ENCODE measurements at places on chromosomes 5 and 9.

DNA sequence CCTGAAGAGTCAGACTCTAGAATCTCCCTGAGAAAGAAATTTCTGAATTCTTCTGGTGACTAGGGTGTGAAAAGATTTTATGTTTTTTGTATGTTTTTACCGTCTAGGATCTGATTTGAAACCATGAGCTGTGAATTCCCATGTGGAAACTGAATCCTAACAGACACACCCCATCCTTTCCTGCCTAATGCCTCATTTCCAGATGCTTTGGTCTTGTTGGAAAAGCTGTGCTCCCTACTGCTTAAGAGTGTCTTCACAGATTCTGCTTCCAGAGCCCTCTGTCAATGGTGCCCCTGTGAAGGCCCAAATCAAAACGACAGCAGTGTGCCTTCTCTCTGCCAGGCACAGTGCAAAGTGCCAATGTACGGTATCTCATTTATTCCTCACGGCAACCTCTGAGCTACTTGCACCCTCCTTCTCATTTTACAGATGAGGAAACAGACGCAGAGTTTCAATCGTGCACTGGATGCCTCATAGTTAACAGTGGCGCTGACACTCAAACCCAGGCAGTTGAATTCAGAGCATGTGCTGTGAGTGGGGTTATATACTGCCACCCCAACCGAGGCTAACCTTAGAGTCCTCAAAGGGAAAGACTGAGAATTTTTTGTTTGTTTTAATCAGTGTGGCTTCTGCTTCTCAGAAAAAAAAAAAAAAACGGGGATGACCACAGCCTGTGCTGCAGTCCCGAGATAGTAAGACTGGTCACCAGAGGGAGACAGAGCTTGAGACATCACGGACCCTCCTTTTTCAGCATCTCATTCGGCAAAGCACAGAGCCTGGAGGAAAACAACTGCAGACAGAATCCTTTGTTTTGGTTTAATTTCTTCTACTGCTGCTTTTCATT lies 188.4 kb downstream of the SNCAIP start:
- no peak for DNase-seq

GRCh38 chr9:129762985-129763926 lies 10.4 kb upstream of the PTGES start:
- no peak for DNase-seq

DNA sequence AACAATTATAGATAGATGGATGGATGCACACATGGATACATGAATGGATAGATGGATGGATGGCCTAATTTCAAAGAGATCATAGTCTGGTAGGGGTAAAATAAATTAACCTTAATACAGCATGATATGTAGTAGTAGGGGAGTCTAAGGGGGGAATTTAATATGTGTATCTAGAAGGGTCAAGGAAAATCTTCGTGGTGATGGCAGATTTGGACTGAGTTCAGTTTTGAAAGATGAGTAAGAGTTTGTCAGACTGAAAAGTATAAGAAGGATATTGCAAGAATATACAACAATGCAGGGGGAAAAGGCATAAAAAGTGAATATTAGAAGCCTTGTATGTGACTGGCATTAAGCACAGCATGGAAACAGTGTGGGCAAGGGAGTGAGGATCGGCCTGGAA lies 98.7 kb downstream of the ZNF462 start:
- no peak for DNase-seq

DNA sequence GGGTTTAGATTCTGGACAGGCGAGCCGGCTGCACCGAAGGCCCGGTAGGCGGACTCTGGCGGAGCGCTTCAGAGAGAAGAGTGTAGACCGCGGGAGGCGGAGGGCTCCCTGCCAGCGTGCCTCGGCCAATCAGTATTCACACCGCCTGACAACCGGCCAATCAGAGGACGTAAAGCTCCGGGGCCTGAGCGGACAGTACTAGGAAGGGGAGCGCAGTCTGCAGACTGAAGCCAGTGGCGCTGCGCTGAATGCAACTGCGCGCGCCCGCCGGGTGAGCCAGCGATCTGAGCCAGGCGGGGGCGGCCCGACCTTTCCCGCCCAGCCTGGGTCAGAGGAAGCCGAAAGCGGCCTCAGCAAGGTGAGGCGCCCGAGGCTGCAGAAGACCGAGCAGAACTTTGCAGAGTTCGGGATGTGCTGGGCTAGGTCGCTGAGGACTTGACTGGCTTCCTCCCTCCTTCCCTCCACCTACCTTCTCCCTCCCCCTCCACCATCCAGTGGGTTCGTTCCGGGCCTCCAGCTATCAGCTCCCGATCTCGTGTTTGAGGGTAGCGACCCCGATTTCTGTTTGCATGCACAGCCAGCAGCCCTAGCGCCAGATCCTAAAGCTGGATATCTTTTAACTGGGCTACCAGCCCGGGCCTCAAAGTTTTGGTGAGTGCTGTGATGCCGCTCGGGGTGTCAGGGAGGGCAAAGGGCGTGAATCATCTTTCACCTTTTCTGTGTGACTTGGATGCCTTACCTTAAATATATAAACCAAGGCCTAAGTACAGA lies at the start of gene DMRT2:
DMRT2 (plus strand) TSS at position 233 of the 771 bp plus-strand sequence. CDS start 1,257 bp downstream, outside the sequence.
- DNase-seq = peak; percentile 22

- DNase-seq = no peak
These were observed 111.5 kb upstream of the ZNF366 start for GRCh38 chr5:72618708-72619107.

DNA sequence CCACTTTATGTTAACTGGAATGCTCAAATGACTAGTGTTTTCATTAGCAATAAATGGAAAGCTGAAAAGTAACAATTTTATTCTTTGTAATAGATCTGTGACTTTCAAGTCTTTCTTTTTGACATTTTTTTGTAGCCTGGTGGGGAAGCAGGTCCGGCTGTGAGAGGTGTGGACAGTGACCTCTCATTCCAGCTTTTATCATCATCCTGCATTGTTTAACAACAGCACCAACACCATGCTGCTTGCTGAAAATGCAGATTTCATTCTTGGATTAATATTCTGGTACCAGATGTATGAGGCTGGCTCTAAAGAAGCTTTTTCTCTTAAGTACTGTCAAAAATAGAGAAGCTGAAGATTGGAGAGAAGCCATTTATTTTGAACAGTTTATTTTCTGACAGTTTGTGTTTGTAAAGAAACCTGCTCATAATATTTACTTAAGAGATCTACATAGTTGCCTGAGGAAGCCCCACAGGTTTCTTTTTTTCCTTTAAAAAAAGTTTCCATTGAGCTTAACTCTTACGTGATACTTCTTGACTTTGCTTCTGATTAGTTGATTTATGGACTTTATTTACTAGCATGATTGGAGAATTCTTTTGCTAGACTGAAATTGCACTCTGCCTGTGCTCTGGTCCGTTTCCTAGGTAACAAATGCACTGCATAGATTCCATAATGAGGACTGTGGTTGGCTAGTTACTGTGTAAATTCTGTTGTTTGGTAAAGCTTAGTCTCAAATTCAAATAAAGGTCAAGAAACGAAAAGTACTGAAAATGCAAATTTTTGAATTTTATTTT lies 3.4 kb downstream of the KIAA1958 start:
- no peak for DNase-seq

DNA sequence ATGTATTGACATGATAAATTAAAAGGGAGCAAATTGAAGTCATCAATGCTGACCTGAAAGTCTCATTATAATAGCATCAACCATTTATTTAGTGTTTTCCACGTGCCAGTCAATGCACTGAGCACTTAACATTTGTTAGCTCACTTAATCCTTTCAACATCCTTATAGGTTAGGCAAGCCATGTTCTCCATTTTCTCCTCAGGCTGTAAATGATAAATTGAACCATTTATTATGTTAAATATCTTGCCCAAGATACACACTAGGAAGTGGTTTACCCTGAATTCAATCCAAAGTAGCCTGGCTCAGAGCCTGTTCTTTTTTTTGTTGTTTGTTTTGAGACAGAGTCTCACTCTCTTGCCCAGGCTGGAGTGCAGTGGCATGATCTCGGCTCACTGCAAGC lies 25.0 kb upstream of the SNX2 start:
- DNase-seq = no peak

GRCh38 chr5:42908086-42908485 lies 96.4 kb upstream of the SELENOP start:
- DNase-seq = no peak

GRCh38 chr5:67361932-67362729 lies 165.5 kb upstream of the CD180 start:
- DNase-seq = no peak

- no peak for DNase-seq
These were observed 110.9 kb upstream of the LPAR1 start for GRCh38 chr9:111149018-111149759.

- DNase-seq = no peak
These were observed 44.4 kb downstream of the RAD50 start for GRCh38 chr5:132601071-132601728.

DNA sequence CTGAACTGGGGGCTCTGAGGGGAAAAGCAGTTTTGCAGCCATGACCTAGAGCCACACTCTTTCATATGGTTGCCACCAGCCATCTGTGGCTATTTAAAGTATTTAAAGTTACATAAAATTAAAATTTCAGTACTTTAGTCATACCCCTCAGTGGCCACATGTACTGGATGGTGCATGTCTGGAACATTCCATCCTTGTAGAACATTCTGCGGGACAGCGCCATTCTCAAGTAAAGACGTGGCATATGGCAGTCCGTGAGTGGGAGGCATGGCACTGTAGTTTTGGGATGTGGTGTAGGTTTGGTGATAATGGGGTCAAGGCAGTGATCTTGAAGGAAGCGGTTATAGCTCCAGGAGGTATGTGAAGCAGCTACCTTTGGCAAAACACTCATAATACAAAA lies 61.4 kb upstream of the NFIL3 start:
- no peak for DNase-seq

DNA sequence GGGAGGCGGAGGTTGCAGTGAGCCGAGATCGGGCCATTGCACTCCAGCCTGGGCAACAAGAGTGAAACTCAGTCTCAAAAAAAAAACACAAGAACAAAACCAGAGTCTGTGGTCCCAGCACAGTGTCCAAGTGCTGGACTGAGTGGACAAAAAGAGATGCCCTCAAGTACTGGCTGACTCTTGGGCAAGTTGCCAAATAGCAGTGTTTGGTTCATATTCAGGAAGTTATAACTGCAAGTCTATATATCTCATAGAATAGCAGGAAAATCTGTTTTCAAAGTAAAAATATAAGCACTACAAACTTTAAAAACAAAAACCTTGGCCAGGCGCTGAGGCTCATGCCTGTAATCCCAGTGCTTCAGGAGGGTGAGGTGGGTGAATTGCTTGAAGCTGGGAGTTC lies 7.3 kb downstream of the HABP4 start:
- no peak for DNase-seq

DNA sequence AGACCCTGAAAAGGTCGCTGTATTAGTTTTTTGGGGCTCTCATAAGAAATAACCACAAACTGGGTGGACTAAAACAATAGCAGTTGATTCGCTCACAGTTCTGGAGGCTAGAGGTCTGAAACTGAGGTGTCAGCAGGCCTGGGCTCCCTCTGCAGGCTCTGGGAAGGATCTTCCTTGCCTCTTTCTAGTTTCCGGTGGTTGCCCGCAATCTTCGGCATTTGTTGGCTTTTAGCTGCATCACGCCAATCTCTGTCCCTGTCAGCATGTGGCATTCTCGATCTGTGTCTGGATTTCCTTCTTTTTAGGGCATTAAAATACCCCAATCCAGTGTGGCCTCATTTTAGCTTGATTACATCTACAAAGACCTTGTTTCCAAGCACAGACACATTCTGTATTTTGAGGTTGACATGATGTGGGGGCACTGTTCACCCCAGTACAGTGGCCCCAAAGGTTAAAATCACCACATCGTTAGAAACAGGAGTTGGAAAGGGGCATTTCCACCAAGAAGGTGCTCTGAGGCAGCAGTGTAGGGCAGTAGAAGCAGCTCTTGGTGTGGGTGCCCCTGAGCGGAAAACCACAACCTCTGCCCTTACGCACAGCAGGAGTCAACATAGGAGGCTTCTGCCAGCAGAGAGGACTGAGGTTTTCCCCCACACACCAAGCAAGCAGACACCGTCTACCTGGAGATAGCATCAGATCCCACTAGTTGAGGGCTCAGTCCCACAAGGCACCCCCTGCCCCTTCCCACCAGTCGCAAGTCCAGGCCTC lies 13.5 kb downstream of the ZNF79 start:
- DNase-seq = no peak

GRCh38 chr5:17090839-17091238 lies 126.6 kb upstream of the BASP1 start:
- no peak for DNase-seq

DNA sequence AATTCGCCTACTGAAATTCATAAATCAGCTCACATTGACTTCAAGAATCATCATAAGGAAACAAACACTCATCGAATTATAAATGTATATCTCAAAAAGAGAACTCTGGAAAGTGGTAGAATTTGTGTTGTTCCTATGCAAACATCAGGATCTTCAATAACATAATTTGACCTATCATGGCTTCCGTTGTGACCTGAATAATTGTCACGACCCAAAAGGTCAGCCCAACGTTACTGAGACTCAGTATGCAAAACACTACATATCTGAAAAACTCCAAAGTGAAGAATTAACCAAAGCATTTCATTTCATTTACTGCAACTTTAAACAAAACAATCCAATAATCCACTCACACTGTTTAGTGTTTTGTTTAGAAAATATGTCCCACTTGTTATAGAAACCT lies 1.2 kb downstream of the RAPGEF6 start:
- DNase-seq = no peak

GRCh38 chr9:78954286-78954685 lies 617.5 kb upstream of the TLE4 start:
- no peak for DNase-seq

DNA sequence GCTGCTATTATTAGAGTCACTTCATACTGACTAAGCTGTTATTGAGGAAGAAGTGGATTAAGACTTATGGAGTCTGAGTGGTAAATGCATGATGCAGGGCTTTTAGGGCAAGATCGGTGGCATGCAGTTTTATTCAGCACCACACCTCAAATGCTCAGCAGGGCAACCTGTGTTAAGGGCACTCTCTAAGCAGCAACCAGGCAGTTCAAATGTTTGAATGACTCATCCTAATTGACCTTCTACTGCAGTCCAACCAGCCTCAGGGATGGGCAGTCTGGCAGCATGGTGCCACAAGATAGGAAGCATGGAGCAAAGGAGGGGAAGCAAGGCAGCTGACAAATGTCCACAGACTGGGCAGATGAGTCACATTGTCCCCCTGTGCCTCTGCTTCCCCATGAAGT lies 80.2 kb upstream of the MIER3 start:
- DNase-seq = no peak

- DNase-seq = no peak
These were observed 57.1 kb downstream of the COL23A1 start for GRCh38 chr5:178533136-178533535.

DNA sequence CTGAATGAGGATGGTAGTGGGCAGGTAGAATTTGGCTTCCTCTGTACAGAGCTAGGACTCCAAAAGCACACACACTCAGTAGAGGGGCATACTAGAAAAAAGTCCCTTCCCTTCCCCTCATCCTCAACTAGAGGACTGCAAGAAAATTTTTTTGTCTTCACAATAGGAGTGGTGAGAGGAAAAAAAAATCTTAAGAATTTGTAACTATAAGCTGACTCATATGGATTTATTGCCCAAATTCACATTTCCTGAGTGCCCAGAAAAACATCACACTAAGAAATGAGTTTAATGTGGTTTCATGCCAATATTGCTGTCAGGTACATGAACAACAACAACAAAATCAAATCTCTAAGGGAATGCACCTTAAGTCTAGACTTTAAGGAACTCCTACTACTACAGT lies 43.7 kb downstream of the RANBP6 start:
- DNase-seq = no peak

All from AG09319 (cell line).